ENCODE measurements at places on chromosomes 11 and 22. TPM values are rescaled to one million over a fixed set of nuclear protein-coding genes. Genes with fewer than 3 reads are reported as not detected.
A peak's percentile ranks its signal among the peaks of the same experiment; 100 is the strongest.

DNA sequence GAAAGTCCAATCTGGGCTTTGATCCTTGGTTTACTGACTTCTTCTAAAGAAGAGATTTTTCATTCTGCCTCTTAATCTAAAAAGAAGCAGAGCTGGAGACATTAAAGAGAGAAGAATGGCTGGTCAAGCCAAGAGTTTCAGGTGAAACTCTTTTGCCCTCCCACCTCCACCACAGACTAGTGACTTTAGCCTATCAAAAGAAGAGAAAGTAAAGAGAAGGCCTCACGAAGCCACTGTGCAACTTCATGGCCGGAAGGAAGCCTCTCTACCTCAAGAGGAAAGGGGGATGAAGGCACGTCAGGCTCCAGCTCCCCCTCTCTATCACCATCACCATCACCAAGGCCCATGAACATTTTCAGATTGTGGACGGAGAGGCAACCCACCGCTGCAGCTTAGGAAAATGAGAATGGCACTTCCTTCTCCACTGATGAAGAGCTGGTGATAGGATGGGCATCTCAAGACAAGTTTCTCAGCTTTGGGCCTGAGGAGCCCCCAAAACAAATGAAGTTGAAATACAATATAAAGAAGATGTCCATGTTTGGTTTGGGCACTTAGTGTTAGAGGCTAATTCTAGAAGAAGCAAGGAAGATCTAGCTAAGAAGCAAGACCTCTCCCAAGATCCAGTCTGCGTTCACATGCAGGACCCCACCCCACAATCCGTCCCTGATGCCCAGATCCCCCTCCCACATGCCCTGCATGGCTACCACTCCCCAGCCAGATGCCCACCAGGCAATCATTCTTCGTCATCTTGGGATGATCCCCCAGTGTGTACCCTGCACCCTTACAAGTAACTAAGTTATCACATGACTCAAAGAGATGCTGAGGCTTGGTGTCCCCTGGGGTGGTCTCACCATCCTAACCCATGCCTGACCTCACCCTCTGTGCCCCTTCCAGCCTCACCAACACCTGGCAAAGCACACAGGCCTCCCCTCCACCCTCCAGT, 52.6 kb downstream of the IGSF9B start:
- no peak for DNase-seq

DNA sequence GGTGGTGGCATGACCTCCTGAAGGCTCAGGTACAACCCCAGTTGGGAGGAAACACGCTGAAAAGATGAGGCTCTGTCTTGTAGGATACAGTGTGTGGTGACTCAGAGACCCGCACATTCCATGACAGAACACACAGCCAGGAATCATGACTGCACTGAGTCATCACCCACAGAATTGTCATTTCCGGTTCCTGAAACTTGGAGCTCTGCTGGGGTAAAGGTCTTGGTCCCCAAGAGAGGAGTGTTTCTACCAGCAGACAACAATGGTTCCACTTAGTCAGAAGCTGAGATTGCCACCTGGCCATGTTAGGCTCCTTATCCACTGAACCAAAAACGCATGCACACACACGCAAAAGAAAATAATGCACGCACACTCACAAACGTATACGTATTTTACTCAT, 31.5 kb upstream of the CYB5R3 start:
- DNase-seq: peak; percentile 96

GRCh38 chr22:30881361-30882183, 87.0 kb downstream of the MORC2 start:
- DNase-seq: peak; percentile 19

- DNase-seq: no peak
Observed at GRCh38 chr11:46223252-46223513, 54.3 kb upstream of the CREB3L1 start.

RIBC2 gene
- total RNA-seq: not detected
